ENCODE measurements at places on chromosomes 11 and 22. TPM values are rescaled to one million over a fixed set of nuclear protein-coding genes. Genes with fewer than 3 reads are reported as not detected.

Gene PDE3B
- 23.0 TPM for total RNA-seq

Gene BIRC2
- total RNA-seq = 60.9 TPM

Gene TMEM135
- 34.7 TPM for total RNA-seq

Gene NAALADL1
- total RNA-seq = 12.6 TPM

Gene ARFGAP2
- 70.0 TPM for total RNA-seq

Gene GVQW3
- 1.6 TPM for total RNA-seq

Gene HMOX1
- total RNA-seq = 7.3 TPM

Gene SLC6A5
- total RNA-seq = not detected

Gene CREB3L1
- total RNA-seq = not detected

Gene GALNT18
- 7.3 TPM for total RNA-seq

Gene E2F8
- total RNA-seq = 15.7 TPM

Gene ANO3
- total RNA-seq = not detected

Gene ZDHHC5
- total RNA-seq = 58.2 TPM

Gene PRSS23
- 0.16 TPM for total RNA-seq

Gene CST6
- total RNA-seq = 0.37 TPM

Gene KIAA1671
- total RNA-seq = 6.0 TPM

Gene MPPED2
- not detected for total RNA-seq

Gene LRRC75B
- 1.1 TPM for total RNA-seq

Gene SERPING1
- not detected for total RNA-seq

Gene SLC15A3
- total RNA-seq = 1.3 TPM

Gene ADM2
- total RNA-seq = 3.7 TPM

Gene MS4A15
- not detected for total RNA-seq

Gene OR5M3
- total RNA-seq = not detected

Gene MUC2
- not detected for total RNA-seq

Gene OR10G4
- not detected for total RNA-seq

Gene SLC25A22
- 27.9 TPM for total RNA-seq

Gene FREY1
- total RNA-seq = 2.7 TPM

Gene TLCD5
- total RNA-seq = 1.2 TPM

Gene PIM3
- total RNA-seq = 235 TPM

Gene VWCE
- 8.6 TPM for total RNA-seq

Gene C11orf86
- total RNA-seq = not detected

Gene SESN3
- total RNA-seq = 9.7 TPM

Gene MYO18B
- total RNA-seq = 2.3 TPM

Gene DRD4
- 3.8 TPM for total RNA-seq

Gene MMP8
- total RNA-seq = not detected

Gene DGAT2
- total RNA-seq = 2.8 TPM

Gene APOA5
- total RNA-seq = not detected

Gene ARHGEF17
- 0.06 TPM for total RNA-seq

Gene GLYAT
- 0.13 TPM for total RNA-seq

All from activated T-helper 17 cell treated with anti-CD3 and anti-CD28 coated beads, Interleukin-2, amount 50 U/mL, for 72 hours (primary cell).